Stimulated activated CD4-positive, alpha-beta T cell treated with anti-CD3 and anti-CD28 coated beads, Interleukin-1b, Interleukin-23, amount 100 ng/mL, for 4 hours (primary cell): ENCODE measurements at places on chromosomes 13 and 19.

- DNase-seq: no peak
These were observed 139.0 kb downstream of the FLT1 start for GRCh38 chr13:28355822-28356371.

DNA sequence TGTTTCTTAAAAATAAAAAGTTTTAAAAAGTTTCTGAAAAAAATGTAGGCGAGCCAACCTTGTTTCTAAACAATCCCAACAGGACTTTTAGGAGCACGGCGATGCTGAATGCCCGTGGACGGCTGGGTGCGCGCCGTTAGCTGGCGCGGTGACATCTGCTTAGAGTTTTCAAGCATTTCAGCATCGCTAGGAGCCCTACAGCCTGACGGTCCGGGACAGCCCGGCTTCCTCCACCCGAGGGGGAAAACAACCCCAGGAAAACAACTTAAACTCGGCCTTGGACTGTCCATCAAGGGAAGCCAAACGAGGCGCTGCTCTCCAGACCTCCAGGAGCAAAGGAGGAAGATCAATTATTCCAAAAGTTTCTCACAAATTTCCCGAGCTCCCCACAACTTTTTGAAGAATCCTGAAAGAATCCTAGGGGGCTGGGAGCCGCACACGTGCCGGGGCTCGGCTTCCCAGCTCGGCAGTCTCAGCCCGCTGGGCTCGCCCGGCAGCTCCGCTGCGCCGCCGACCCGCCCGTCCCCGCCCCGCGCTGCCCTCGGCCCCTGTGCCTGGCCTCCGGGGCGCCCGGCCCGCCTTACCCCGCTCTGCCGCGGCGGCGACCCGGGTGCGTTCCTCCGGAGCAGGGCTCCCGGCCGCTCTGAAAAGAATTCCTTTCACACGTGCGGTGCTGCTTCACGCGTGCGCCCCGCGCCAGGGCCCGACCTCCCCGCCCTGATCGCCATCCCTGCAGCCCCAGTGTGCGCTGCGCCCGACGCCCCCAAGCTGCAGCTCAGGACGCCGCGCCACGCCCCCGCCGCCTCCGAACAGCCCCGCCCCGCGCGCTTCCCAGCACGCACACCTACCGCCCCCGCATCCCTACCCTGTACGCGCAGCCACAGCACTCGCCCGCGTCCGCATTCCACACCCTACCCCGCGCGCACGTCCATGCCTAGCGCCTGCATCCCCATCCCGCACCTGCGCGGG is at the start of gene GJA3:
Gene GJA3, minus strand, starts transcription at position 747 of the 969 bp plus-strand sequence. CDS start 17,764 bp downstream, outside the sequence.
- DNase-seq: peak; percentile 50

GRCh38 chr19:34639491-34640085 is 37.4 kb downstream of the SCGB2B2 start:
- peak; percentile 42 for DNase-seq

DNA sequence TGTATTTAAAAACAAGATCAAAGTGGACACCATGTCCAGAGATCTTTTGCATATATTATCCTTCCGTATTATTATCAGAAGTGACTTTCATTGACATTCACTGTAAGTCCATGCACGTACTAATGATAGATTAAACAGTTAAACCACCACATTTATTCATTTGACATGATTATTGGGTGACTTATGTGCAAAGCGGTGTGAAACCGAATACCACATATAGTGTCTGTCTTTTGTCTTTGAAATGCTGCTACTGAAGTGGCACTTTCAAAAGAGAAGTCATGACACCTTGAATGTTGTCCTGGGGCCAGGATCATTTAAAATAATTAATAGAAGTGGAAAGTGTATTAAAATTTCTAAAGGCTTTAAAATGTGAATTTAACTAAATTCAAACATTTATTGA is 100.1 kb downstream of the ERCC5 start:
- no peak for DNase-seq

GRCh38 chr19:6103217-6103644 is 7.1 kb downstream of the RFX2 start:
- DNase-seq: no peak

- no peak for DNase-seq
These were observed 12.8 kb downstream of the TMEM255B start for GRCh38 chr13:113771709-113772331.

DNA sequence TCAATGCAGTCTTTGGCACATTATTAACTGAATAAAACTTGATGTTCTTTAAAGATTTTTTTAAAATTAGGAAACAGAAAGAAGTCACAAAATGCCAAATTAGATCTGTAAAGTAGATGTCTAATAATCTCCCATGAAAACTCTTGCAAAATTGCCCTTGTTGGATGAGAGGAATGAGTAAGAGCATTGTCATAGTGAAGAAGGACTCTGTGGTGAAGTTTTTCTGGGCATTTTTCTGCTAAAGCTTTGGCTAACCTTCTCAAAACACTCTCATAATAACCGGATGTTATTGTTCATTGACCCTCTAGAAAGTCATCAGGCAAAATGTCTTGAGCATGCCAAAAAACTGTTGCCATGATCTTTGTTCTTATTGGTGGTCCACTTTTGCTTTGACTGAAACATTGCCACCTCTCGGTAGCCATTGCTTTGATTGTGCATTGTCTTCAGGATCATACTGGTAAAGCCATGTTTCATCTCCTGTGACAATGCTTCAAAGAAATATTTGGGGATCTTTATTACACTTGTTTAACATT is 549.3 kb downstream of the LIG4 start:
- no peak for DNase-seq

DNA sequence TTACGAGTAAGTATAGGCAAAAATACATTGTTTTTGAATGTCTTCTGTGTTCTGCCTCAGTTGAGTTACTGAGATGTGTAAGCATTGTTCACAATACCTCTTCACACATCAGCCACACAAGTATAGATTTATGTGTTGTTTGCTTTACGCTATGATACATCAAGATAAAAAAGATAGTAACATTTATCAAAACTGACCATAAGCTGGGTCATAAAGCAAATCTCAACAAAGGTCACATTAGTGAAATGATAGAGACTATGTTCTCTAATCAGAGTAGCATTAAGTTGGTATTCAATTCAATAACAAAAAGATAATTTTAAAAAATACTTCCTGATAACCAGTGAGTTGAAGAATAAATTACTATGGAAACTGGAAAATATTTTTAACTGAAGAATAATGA is 127.5 kb downstream of the ZAR1L start:
- DNase-seq: no peak

- DNase-seq: no peak
These were observed 1.1 kb downstream of the EHD2 start for GRCh38 chr19:47714339-47714738.

DNA sequence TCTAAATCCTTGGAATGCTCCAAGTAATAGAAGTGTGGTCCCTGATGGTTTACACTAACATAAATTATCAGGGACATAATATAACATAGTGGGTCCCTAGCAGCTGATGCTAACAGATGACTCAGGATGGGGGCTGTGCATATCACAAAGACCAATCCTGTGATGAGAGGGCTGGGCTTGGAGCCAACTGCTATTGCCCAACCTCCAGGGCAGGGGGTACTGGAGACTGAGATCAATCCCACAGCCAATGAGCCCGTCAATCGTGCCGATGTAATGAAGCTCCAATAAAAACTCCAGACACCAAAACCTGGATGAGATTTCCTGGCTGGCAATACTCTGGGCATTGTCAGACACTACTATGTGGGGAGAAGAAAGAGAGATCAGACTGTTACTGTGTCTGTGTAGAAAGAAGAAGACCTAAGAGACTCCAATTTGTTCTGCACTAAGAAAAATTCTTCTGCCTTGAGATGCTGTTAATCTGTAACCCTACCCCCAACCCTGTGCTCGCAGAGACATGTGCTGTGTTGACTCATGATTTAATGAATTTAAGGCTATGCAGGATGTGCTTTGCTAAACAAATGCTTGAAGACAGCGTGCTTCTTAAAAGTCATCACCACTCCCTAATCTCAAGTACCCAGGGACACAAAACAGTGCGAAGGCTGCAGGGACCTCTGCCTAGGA is 33.4 kb downstream of the ABCC4 start:
- no peak for DNase-seq

DNA sequence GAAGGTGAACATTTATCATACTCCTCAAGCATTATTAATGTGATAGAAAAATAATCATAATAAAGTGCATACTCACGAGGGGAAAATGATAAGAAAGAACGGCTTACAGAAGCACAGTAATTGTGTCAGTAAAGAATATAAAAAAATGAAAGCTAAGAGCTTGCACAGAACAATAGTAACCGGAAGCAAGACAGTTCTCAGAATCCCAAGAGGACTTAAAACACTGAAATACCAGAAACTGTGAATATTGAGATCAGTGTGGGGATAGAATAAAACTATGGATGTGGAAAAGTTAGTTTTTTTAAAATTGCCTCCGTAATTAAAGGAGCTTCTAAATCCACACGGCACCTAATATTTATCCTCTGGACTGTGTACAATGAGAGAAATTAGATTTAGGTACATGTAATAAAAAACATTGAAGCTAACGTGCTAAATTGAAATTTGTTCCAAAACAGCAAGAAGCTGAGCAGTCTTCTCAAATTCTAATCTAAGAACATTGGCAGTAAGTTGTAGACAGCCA is 482.7 kb downstream of the SLITRK6 start:
- no peak for DNase-seq

- no peak for DNase-seq
These were observed 342.4 kb downstream of the KCNRG start for GRCh38 chr13:50357586-50358118.

- no peak for DNase-seq
These were observed 537.4 kb downstream of the MYO16 start for GRCh38 chr13:109166804-109167203.

DNA sequence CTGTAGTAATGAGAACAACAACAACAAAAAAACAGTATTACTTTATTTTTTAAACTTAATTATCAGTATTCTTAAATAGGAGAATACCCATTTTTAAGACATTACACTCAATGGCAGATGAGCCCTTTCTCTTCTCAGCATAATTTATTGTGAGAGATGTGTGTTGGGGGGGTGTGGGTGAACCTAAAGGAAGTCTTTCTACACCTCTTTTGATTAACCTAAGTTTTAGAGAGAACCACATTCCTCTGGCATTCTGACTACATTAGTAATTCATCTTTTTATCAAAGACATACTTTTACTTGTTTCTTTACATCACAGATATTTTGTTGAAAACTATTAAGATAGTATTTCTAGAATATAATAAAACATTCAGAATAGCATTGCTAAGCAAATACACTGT is 890.9 kb downstream of the PCDH9 start:
- no peak for DNase-seq

GRCh38 chr19:8334458-8335342 is 8.4 kb downstream of the KANK3 start:
- DNase-seq: no peak
